Coronary artery (tissue), 2 donors: ENCODE measurements at places on chromosomes 6 and 20.

- DNase-seq, result no peak
These were observed 13.2 kb upstream of the EXOC2 start for GRCh38 chr6:706146-706545.

DNA sequence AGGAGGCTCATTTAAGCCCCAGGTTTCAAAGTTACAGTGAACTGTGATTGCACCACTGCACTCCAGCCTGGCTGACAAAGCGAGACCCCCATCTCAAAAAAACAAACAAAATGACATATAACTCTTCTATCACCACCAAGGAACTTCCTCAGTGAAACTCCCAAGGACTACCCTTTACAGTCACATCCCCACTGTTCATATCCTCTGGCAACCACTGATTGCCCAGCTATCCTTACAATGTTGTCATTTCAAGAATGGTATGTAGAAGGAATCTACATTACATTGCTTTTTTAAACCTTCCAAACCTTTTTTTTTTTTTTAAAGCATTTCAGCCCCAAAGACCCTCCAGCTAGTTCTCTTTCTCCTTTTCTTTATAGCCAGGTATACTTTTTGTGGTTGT lies 123.1 kb upstream of the CARMIL1 start:
- no peak for DNase-seq

GRCh38 chr6:164151161-164152120 lies 736.9 kb downstream of the QKI start:
- DNase-seq, result no peak

DNA sequence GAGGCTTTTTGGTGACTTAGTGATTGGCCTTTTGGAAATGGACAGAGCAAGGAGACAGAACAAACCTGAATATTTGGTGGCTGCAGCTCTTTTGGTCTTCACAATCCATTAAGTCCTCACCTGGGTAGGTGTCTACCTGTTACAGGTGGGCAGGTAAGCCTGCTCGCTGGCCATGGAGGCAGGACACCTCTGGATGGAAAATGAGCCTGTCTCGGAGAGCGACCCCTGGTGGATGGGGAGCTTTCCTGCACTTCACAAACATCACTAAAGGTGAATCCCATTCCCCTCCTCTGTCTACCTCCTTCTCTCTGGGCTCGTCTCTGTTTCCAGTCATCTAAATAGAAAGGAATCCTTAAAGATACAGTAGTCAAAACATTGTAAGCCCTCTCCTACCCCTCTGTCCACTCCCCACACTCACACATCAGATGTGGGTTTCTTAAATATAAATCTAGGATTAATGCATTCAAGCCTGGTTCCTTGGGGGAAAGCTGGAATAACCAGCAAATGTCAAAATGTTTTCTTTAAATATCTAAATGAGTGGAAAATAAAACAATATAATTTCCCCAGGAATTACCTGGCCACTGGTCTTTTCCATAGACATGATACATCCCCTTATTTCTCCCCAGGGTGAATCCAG lies 304.9 kb downstream of the CDH26 start:
- no peak for DNase-seq

GRCh38 chr6:125773387-125774341 lies 17.1 kb upstream of the NCOA7 start:
- no peak for DNase-seq
